ENCODE measurements at places on chromosomes 4 and X.

DNA sequence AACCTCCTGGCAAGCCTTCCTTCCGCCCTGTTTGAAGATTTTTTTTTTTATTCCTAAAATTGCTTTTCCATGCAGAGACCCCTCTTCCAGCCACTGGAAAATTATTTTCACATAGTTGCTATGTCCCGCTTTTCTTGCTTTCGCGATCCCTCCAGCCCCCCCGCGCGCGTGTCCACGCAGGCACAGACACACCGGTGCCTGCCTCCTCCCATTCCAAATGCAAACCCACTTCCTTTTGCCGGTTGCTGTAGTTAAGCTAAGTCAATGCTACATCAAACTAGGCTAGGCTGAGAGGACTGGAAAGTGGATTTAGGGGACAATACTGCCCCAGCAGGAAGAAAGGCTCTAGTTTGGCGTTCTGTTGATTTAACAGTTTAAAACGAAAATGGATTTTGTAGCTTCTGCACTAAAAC lies 111.0 kb downstream of the DHX15 start:
- DNase-seq = no peak

DNA sequence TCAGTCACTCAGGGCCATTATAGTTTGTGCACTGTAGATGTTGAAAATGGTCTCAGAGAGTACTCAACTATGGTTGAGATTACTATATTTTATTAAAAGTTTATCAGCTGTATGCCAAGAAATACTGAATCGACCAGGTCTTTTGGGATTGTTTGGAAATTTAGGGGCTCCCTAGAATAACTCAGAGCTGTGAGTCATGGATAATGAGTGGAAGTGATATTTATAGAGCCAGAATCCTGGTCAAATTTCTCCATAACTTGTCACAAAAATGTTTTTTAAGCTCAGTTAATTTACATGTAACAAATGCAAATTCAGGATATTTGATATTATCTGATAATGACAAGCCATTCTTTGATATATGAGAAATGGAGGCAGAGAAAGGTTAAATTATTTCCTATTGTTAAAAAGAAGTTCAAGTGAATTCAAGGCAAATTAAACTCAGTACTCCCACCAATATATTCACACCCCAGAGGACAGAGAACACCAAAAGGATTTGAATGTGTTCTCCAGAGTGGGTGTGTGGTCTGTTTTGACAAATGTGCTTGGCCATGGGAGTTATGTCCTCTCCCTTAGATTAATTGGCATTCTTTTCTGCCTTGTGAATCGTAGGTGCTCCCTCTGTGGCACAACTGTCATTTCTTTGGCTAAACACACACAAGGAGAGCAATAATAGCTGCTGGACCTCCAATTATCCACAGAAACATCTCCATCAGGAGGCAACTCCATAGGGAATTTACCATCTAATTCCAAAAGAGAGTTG lies 37.7 kb downstream of the ARHGAP24 start:
- DNase-seq = no peak

DNA sequence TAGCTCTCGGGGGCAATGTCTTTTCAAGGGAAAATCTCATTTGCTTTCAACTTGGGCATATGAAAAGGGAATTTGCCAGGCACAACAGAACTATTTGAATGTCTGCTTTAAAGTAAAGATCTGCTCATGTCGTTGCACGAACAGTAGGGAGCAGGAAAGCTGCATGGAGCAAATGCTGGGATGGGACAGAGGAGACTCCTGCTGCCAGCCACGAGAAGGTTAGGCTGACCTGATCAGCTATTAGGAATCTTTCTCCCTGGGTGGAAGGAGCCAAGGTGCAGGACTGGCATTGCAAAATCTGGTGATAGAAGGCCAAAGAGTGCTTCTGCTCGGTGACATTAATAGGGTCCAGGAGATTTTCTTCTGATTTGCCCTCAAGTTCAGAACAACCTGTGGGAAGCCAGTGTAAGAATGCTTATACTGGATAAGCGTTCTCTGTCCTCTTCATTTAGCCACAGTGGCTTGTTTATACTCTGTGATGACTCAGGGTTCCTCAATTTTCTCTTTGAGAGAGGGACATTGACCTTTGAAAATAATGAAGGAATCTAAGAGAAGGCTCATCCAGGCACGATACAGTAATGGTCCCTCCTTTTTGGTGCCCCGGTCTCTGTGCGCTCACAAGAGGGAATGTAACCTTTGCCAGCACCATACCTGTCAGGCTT lies 22.9 kb downstream of the FHL1 start:
- no peak for DNase-seq

DNA sequence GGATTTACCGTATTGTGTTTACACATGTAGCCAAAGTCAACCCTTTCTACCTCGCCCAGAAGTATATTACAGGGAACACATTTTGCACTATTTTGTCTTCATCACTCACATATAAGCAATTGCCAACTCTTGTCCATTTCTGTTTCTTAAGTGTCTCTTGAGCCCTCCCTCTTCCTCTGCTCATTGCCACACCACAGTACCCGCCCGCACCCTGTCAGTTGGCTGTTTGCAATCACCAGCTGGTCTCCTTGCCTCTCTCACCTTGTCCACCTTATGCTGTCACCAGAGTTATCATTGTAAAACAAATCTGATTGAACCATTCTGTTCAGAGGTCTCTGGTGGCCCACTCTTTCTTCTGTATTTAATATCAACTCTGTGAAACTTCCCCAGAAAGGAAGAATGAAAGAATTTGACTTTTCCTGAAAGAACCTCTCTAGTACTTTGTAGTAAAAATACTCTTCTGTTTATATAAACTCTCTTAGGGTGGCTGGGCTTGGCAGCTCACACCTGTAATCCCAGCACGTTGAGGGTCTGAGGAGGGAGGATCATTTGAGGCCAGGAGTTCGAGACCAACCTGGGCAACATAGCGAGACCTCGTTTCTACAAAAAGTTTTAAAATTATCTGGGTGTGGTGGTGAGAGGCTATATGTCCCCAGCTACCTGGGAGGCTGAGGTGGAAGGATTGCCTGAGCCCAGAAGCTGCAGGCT lies 50.2 kb downstream of the ING2 start:
- no peak for DNase-seq

- no peak for DNase-seq
Observed at GRCh38 chr4:15778289-15779241, at the start of gene CD38. Gene CD38, plus strand, starts transcription at chr4:15778328. Its CDS starts 87 bp downstream, at chr4:15778415.

GRCh38 chrX:7270933-7271332 lies 123.0 kb upstream of the PUDP start:
- no peak for DNase-seq

- no peak for DNase-seq
Observed at GRCh38 chr4:72743078-72743477, 174.1 kb upstream of the ADAMTS3 start.

GRCh38 chr4:74311696-74312313 lies 3.5 kb downstream of the EPGN start:
- no peak for DNase-seq

DNA sequence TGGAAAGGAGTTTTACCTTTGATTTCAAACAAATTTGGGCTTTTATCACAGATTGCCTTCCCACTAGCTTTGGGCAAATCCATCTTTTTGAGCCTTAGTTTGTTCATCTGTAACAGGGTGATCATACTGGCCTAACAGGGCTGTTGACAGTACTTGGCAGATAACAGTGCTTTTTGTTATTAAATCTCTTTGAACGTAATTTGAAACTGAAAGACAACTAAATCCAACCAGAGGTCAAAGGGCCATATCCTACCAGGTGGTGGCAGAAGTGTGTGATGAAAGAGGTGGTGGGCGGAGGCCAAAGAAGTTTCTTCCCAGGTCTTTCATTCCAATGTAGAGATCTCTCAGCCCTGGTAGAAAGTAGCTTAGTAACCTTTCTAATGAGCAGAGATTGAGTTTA lies 35.2 kb upstream of the TADA2B start:
- DNase-seq = no peak

- no peak for DNase-seq
Observed at GRCh38 chr4:185424905-185425646, 688 bp downstream of the UFSP2 start.

DNA sequence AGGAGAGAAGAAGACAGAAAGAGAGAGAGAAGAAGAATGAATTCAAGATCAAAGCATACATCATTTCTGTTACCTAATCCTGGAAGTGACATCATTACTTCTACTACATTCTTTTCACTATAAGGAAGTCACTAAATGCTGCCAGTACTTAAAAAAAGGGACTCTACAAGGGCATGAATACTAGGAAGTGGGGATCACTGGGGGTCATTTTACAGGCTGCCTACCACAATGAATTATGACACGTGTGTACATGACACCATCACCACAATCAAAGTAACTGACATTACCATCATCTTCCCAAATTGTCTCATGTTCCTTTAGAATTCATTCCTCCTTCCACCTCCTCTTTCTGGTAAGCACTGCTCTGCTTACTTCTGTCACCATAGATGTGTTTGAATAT lies 227.0 kb downstream of the CPE start:
- DNase-seq = no peak

DNA sequence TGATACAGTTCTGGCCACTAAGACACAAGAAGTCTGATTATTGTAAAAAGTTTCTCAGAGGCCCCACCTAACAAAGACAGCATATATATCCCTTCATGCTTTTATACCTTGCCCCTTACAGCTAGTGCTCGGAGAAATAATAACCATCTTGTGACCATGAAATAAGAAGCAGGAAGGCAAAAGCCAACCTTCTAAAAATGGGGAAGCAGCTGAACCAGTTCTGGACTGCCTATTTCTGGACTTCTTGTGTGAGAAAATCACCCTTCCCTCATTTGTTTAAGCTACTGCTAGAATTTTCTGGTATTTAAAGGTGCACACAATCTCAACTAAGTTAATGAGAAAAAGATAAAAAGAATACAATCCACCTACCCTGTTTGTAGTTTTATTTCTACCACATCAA lies 87.5 kb downstream of the CNOT6L start:
- no peak for DNase-seq

- no peak for DNase-seq
Observed at GRCh38 chr4:15414551-15415091, 13.2 kb upstream of the C1QTNF7 start.

- no peak for DNase-seq
Observed at GRCh38 chr4:144574000-144574399, 72.0 kb upstream of the HHIP start.

DNA sequence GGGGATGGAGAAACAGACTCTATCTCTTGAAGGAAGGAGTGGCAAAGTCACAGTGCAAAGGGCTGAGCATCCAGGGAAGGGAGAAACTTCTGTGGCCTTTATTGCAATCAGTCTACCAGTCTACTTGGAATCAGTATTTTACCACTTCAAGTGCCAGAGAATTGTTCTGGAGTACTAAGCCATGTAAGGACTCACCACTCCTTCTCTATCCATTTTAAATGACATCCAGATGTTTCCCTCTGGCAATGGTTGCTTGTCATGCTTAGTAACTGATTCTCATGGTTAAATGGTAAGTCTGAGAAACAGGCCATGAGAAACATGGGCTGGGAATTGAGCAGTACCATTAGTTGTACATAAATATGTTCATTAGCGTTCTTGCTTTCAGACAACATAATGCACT lies 21.1 kb upstream of the SMIM10 start:
- no peak for DNase-seq

DNA sequence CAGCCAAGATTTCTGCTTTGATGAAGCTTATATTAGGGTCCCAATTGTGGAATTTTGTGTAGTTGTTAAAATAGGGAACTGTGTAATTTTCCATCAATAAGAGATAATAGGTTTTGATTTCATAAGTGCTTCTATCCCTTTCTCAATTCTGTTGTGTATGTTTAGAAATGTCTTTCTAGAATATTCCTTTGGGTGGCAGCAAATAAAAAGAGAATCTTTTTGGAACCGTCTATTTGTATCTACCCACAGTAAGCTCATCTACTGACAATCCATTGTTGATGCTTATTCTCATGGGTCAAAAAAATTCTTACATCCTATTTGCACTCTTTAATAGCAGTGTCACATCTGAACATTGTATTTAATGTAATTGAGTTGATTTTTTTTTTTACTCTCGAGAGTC lies 61.7 kb downstream of the TMA16 start:
- no peak for DNase-seq

GRCh38 chrX:10902001-10902400 lies 209.1 kb upstream of the HCCS start:
- DNase-seq = no peak

DNA sequence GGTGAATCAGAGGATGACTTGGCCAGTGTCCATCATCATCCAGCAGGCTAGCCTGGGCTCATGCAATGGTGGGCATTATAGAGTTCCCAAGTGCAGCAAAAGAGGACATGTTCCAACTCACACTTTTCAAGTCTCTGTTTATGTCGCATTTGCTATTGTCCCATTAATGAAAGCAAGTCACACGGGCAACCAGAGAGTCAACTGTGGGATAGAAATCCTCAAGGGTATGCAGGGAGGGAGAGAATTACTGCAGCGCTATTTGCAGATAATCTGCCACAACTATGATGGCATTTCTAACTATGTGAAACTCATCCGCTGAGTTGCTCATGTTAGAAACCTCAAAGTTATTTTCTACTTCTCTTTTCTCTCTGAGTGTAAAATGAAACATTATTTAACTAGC lies 78.5 kb upstream of the TAB3 start:
- DNase-seq = no peak

DNA sequence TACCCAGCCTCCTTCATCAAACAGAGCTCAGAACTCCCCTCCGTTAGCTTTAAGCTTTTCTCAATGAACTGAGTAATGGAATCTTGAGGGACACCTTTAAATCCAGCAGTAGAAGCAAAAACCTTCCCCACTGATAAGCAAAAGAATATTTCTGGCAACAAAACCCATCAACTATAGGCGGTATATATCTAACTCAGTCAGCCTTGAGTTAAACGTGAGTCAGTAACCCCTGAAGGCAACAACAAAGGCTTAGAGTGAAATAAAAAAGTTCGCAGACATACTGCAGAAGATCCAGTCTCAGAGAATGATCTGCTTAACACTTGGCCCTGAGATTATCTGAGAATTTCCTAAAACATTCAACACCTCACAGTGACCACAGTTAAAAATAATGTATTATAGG lies 77.2 kb downstream of the DMD start:
- DNase-seq = no peak

DNA sequence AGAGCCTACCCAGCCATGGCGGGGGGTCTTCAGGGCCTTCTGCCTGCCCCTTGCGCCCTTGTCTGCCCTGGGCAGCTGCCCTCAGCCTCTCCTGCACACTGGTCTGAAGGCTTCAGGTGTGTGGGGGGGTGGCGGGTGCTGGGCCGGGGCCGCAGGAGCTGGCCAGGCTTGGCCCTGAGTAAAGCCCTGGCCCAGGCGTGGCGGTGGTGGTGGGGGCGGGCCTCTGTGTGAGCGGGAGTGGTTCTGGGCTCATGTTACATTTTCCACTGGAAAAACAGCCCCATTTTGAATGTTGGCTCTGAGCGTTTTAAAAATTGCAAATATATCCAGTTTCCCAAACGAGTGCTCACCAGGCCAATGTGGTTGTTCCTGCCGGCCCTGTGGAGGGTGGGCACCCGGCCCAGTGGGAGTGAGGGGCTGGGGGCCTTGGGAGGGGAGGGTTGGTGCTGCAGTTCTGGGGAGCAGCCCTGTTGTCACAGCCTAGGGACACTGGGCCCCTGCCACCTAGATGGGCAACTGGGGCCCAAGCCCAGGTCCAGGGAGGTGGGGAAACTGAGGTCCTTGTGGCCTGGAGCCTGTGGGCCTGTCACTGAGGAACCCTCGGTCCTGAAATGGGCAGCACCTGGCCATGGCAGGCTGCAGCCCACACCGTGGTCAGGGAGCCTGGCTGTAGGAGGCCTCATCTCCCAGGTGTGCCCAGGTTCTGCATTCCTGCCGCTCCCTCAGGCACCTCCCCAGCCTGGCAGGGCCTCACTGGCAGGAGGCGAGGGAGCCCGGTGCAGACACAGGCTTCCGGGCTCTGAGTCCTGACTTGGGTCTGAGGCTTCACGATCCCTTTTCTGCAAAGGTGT lies 28.3 kb downstream of the FGFRL1 start:
- DNase-seq = no peak

GRCh38 chr4:28565396-28565795 lies 1704.8 kb downstream of the STIM2 start:
- DNase-seq = no peak

- DNase-seq = no peak
Observed at GRCh38 chr4:46927201-46927600, 18.2 kb upstream of the COX7B2 start.

All from GM18507 (cell line).